ENCODE measurements at places on chromosomes 4 and X. TPM values are rescaled to one million over a fixed set of nuclear protein-coding genes. Genes with fewer than 3 reads are reported as not detected.

DNA sequence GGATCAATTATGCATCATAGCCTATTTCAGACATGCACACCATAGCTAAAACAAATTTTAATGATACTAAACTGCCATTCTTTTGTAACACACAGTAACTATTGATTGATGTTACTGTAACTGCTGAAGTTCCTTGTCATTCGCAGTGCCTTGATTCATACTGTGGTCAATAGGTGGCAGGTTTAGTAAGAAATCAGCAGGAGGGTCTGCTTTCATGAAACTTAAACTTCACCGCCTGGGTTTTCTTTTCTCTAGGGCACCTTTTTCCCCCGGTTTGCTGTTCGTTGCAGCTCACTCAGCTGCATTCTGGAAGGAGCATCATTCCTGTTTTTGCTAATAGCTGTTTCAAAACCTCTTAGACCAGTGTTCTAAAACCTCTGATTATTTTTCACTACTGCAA lies 88.1 kb downstream of the RPA4 start:
- no peak for DNase-seq

- no peak for DNase-seq
Observed at GRCh38 chr4:94038195-94038594, 169.5 kb upstream of the SMARCAD1 start.

Gene REPS2
- polyA plus RNA-seq: 2.2 TPM

DNA sequence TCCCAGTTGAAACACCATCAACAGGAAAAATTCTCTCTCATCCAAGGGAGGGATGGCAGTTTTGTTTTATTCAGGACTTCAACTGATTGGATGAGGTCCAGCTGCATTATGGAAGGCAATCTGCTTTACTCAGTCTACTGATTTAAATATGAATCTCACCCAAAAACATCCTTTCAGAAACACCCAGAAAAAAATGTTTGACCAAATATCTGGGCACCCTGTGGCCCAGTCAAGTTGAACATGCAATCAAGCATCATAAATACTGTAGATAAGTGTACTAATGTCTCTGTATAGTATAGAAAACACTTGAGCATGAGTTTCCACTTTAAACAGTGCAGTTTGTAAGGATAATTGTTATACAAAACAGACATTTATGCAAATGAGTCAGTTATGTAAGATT lies 753.2 kb downstream of the ARAP2 start:
- DNase-seq: no peak

DNA sequence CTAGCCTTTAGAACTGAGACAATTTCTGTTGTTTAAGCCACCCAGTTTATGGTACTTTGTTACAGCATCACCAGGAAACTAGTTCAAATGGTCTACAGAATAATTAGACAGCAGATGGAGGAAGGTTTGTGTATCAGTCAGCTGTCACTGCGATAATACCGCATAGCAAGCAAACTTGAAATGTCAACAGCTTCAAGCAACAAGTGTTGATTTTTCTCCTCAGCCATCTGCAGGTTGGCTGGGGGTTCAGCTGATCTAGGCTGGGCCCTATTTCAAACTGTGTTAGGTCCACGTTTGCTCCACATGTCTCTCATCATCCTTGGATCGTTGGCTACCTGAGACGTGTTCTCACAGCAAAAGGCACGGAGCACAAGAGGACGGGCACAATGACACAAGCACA lies 19.2 kb upstream of the PHEX start:
- DNase-seq: no peak

Gene MAGEA1
- not detected for polyA plus RNA-seq

DNA sequence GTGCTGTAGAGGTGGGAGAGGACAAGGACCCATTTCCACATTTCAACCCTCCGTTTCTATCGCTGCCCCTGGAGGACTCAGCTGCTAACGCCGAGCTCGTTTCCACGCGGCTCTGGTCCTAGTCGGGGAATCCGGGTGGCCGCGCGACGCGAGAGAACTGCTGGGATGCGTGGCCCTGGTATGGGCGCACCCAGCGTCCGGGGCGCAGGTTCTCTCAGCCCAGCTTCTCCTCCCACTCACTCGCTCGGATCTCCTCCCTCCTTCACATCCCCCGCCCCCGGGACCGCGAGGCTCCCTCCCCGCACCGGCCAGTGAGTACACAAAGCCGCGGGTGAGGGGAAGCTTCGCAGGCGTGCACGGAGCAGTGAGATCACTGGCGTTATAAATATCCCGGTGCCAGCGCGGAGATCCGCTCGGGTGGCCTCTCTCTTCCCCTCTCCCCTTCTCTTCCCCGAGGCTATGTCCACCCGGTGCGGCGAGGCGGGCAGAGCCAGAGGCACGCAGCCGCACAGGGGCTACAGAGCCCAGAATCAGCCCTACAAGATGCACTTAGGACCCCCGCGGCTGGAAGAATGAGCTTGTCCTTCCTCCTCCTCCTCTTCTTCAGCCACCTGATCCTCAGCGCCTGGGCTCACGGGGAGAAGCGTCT lies at the start of gene FGF5:
Gene FGF5, plus strand, starts transcription at position 412 of the 649 bp plus-strand sequence. Its CDS starts 161 bp downstream, at position 573.
- peak; percentile 66 for DNase-seq

DNA sequence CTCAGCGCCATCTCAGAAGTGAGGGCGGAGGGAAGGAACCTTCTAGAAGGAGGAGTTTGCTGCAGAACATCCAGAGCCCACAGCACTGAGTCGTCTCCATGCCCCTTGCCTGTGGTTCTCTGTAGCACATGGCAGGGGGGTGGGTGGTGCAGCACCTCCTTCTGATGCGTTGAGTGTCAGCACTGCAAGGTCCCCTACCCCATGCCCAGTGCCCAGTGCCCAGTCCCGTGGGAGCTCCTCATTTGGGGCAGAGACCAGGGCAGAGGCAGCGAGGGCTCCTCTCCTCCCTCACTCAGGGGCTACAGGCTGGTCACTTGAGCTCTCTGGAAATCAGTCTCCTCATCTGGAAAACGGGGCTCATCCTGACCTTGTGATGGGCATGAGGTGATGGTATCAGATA lies 78.1 kb downstream of the HTRA3 start:
- DNase-seq: no peak

GRCh38 chrX:117511379-117511778 lies 605.2 kb downstream of the KLHL13 start:
- DNase-seq: peak; percentile 6

Gene CRMP1
- polyA plus RNA-seq: 1.7 TPM

DNA sequence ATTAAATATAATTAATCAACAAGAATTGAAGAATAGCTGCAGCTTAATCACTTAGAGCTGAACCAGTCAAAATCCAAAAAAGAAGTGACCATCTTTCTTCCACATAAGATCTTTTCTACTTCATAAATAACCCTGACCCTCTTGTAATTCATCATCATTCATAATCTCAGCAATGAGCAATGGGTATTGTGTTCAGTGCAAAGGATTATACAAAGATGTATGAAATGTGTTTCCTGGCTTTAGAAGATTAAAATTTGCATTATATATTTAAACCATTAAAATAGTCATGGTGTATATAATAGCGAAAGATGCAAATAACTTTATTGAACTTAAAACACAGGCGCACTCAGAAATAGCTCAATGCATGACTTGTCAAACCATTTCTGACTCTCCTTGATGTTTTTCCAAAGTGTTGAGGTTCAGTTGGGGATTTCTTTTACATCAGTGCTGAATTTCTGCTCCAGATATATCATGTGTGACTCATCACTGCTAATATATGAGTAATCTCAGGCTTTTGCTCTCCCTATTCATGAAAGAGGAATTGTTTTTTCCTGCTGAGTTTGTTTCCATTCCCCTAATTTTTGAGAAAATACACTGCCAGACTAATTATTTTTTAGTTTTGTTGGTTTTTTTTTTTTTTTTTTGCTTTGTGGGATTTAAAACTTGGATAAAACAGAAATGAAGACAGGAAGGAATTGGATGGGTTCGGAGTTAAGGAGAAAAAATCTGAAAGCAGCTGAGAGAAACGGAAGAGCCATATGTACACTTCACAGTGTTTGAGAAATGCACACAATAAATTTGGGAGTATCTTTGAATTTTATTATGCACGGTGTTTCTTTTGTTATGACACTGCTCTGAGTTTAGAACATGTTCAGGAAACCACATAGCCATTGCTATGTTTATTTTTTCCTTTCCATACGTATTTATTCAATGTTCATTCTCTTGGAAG lies 290.1 kb upstream of the PCDH7 start:
- no peak for DNase-seq

DNA sequence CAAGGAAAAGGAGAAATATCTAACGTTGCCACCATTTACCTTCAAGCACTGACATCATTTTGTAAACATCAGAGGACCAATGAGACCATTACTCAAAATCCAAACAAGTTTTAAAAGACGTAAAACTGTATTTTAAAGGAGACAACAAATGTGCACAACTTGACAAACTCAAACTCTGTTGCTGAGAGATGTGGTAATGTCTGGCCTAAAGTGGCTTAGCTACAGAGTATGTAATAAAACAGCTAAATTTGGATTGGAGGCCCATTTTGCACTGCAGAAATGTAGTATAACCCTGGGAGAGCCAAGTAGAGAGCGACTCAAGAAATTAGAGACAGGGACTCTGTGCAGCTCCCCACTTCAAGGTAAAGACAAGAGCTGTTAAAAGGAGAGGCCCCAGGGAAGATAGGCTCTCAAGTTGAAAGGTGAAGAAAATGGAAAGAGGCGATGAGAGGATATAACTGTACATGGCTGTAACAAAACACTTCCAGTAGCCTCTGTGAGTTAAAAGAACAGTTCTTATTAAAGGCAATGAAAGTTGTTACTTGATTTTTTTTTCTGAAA lies 20.3 kb downstream of the UNC5C start:
- no peak for DNase-seq

- DNase-seq: no peak
Observed at GRCh38 chrX:113741744-113742143, 842.1 kb upstream of the HTR2C start.

DNA sequence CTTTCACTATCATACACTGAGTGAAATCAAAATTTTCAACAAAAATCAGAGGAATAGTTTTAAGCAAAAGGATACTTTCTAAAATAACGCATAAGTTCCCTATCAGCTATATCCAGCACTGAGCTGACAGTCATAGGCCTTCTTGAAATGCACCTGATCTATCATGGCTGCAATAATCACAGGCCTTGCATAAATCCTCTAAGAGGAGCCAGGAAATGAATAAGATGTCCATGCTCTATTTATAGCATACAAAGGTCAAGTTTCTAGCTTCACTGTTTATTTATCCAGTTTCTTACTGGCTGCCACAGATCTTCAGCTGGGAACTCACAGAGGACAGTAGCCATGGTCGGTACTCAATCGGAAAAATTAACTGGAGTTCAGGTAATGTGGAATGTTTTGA lies 235.9 kb upstream of the DMD start:
- no peak for DNase-seq

- DNase-seq: peak; percentile 78
Observed at GRCh38 chr4:77095101-77095821, 19.5 kb upstream of the CCNI start.

DNA sequence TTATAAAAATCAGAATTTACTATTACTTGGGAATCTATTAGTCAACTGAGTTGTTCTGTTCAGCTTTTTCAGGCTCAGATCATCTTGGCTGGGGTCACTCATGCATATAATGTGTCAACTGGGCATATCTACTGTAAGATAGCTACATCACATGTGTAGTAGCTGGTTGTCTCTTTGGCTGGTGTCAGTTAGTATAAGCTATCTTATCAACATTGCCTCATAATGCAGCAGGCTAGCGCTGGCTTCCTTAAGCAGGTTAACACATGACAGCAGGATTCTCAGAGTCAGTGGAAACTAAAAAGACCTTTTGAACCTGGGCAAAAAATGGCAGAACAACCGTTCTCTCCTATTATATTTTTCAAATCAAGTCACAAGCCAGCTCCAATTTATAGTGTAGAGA lies 378.3 kb upstream of the PCDH10 start:
- no peak for DNase-seq

DNA sequence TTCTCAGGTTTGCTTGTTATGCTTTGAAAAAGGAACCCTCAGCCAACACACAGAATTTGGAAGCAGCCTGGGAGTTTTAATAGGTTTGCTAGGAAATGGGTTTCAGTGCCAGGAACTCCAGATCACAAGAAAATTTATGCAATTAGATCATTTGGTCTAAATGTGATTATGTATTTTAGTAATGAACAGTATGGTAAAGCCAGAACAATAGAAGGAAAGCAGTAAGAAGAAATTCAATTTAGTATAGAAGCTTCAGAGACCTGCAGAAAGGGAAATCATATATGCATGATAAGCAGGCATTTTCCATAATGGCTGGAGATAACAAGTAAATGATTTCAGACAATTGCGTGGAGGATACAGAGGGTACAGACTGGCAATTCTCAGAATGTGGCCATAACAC lies 184.7 kb downstream of the KCNIP4 start:
- no peak for DNase-seq

GRCh38 chr4:188466001-188466400 lies 326.8 kb downstream of the TRIML1 start:
- no peak for DNase-seq

Gene CXCL11
- not detected for polyA plus RNA-seq

Gene EVC2
- 0.89 TPM for polyA plus RNA-seq

DNA sequence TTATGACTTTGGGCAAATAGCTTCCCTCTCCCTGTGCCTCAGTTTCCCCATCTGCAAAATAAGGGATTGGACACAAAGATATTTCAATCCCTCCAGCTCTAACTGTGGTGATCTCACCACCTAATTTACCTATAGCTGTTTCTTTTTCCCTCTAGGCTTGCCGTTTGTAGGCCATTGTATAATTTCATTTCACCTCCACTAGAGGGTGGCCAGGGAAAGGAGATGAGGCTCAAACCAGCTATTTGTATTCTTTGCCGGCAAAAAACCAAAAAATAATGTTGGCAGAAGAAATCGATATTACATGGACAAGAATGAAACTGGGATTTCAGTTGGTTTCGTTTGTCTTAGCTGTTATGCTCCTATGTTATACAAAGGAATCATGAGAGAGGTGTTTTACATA lies 36.1 kb upstream of the DOCK11 start:
- DNase-seq: no peak

DNA sequence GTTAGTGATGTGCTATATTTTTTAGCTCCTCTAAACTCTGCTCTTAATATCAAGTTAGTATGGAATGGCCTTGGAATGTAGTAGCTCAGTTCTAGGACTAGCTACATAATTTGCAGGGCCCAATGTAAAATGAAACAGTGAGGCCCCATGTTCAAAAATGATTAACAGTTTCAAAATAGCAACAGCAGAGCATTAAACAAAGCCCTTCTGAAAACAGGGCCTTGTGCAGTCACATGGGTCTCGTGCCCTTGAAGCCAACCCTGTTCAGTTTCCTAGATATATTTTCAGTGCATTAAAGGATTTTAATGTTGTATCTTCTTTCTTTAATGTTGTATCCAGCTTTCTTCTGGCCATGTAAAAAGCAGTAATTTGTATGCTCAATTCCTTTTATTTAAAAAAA lies 82.1 kb downstream of the TASL start:
- no peak for DNase-seq

DNA sequence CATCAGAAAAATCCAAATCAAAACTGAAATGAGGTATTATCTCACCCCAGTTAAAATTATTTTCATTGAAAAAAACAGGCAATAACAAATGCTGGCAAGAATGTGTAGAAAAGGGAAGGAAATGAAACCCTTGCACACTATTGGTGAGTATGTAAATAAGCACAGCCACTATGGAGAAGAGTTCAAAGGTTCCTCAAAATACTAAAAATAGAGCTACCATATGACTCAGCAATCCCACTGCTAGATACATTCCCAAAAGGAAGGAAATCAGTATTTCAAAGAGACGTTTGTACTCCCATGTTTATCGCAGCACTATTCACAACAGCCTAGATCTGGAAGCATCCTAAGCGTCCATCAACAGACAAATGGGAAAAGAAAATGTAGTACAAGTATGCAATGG lies 932.4 kb downstream of the PCDH18 start:
- DNase-seq: no peak

Data from heart left ventricle (tissue), 16 donors.